Naive thymus-derived CD4-positive, alpha-beta T cell (primary cell): ENCODE measurements at places on chromosomes 6 and 20. TPM values are rescaled to one million over a fixed set of nuclear protein-coding genes. Genes with fewer than 3 reads are reported as not detected.

DNA sequence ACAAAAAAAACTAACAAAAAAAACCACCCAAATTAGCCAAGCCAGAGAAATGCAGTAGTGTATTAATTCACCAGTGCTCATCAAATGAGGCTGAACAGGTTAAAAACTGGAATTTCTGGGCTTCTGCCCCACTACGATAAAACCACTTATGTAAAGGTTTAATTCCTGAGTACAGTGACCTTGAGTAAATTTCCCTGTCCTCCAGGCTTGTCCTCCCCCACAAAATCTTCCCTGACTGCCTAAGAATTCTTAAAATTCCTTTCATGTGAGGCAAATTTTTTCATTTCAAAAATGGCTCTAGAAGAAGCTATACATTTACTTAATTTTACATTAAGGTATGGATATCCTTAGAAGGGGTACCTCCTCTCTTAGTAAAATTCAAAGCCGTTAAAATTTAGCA lies 80.1 kb upstream of the ID4 start:
- H3K27ac ChIP-seq = no peak overlapping the region
- DNase-seq = no peak
- H3K36me3 ChIP-seq = no peaks in the 10 kb centered on the region
- H3K4me3 ChIP-seq = no peak overlapping the region

- peaks cover 7% of the 10 kb centered on the region for H3K36me3 ChIP-seq
- no peaks in the 10 kb centered on the region for H3K27me3 ChIP-seq
- H3K4me1 ChIP-seq = peaks cover 7% of the 10 kb centered on the region
- no peak for DNase-seq
Measured at GRCh38 chr6:79042088-79042798, 35.8 kb downstream of the PHIP start.

- no peak overlapping the region for H3K27ac ChIP-seq
- H3K27me3 ChIP-seq = no peaks in the 10 kb centered on the region
- no peaks in the 10 kb centered on the region for H3K4me1 ChIP-seq
- DNase-seq = no peak
Measured at GRCh38 chr20:19431316-19431700, 218.9 kb downstream of the SLC24A3 start.

- H3K27ac ChIP-seq = no peak overlapping the region
- H3K4me1 ChIP-seq = peaks cover 12% of the 10 kb centered on the region
- no peak for DNase-seq
Measured at GRCh38 chr20:1491860-1492642, 831 bp upstream of the SIRPB2 start.

DNA sequence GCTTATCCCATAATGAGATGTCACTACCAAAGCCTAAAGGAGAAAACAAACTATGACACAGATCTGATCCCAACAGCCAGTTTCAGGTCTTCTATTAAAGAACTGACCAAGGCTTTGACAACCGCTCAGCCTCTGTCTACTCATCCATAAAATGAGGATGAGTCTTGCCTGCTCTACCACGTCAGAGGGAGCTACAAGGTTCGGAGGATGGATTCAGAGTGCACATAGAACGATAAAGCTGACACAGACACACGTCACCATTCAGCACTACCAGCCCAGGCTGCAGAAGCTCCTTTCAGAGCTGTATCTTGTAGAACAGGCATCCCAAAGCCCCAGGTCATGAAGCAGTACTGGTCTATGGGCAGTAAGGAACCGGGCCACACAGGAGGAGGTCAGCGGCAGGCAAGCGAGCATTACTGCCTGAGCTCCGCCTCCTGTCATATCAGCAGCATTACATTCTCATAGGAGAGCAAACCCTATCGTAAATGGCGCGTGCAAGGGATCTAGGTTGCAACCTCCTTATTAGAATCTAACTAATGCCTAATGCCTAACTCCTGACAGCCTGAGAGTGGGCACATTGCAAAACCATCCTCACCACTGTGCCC lies 25.1 kb downstream of the KIF16B start:
- H3K4me1 ChIP-seq = no peaks in the 10 kb centered on the region
- no peak overlapping the region for H3K4me3 ChIP-seq
- DNase-seq = no peak
- H3K27ac ChIP-seq = no peak overlapping the region

DNA sequence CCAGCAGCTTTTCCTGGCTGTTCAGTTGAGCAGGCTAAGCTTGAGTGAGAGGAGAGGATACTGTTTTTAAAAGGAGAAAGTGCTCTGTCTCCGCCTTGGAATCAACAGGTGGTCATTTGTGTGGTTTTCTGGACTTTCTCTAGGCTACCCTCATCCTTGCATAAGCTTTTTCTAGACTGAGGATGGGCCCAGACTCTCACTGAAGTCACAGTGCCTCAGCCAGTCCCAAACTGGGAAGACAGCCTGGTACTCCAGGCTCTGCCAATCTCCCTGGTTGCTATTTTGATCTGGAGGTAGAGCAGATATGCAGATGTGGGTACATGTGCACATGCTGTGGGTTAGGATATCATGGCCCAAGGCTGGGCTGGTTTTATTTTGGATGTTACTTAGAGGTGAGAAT lies 7.0 kb downstream of the SCUBE3 start:
- H3K27ac ChIP-seq = no peak overlapping the region
- H3K27me3 ChIP-seq = peaks cover 4% of the 10 kb centered on the region
- H3K36me3 ChIP-seq = no peaks in the 10 kb centered on the region
- no peak overlapping the region for H3K4me3 ChIP-seq
- no peak for DNase-seq

- H3K36me3 ChIP-seq = no peaks in the 10 kb centered on the region
- no peak overlapping the region for H3K4me3 ChIP-seq
- no peak for DNase-seq
- no peaks in the 10 kb centered on the region for H3K27me3 ChIP-seq
- H3K27ac ChIP-seq = no peak overlapping the region
Measured at GRCh38 chr6:47023573-47023972, 18.6 kb downstream of the ADGRF1 start.

DNA sequence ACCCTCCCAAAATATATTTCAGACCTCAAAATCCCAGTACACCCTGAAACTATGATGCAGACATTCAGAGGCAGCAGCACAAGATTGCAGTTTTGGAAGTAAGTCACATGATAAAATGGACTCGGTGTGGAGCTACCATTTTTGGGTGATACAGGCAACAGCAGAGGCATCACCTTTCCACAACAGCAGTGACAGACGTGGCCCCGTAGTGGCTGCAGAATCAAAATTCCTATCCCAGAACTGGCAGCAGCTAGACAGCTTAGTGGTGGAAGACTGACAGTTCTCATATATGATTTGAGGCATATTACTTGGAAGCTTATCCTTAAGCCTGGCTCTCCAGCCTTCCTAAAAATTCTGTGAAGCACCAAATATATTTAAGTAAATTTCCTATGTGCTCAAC lies 19.9 kb downstream of the PLN start:
- H3K4me3 ChIP-seq = no peak overlapping the region
- DNase-seq = no peak
- H3K27ac ChIP-seq = no peak overlapping the region
- no peaks in the 10 kb centered on the region for H3K27me3 ChIP-seq

DNA sequence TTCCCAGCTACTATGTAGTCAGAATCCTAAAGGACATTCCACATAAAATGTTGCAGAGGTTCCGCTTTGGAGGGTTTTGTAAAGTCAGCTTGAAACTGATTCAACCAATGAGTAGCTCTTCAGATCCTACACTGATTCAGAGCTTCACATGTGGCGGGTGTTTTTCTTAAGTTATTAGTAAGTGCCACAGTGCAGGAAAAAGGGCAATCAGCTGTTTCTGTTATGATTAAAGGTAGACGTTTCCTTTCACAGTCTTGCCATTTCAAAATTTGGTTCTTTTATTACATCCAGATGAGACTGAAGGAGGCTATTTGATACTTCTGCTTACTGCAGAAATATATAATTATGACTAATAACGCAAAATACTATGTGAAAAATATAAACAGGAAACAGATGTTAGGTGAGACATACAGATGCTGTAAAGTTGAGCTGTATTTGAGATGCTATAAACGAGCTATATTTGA lies 443.9 kb downstream of the CDKAL1 start:
- H3K27ac ChIP-seq = no peak overlapping the region
- no peak for DNase-seq
- no peaks in the 10 kb centered on the region for H3K27me3 ChIP-seq
- H3K36me3 ChIP-seq = no peaks in the 10 kb centered on the region

GRCh38 chr6:4274382-4275082 lies 139.2 kb upstream of the ECI2 start:
- no peak overlapping the region for H3K4me3 ChIP-seq
- DNase-seq = no peak
- no peak overlapping the region for H3K27ac ChIP-seq

DNA sequence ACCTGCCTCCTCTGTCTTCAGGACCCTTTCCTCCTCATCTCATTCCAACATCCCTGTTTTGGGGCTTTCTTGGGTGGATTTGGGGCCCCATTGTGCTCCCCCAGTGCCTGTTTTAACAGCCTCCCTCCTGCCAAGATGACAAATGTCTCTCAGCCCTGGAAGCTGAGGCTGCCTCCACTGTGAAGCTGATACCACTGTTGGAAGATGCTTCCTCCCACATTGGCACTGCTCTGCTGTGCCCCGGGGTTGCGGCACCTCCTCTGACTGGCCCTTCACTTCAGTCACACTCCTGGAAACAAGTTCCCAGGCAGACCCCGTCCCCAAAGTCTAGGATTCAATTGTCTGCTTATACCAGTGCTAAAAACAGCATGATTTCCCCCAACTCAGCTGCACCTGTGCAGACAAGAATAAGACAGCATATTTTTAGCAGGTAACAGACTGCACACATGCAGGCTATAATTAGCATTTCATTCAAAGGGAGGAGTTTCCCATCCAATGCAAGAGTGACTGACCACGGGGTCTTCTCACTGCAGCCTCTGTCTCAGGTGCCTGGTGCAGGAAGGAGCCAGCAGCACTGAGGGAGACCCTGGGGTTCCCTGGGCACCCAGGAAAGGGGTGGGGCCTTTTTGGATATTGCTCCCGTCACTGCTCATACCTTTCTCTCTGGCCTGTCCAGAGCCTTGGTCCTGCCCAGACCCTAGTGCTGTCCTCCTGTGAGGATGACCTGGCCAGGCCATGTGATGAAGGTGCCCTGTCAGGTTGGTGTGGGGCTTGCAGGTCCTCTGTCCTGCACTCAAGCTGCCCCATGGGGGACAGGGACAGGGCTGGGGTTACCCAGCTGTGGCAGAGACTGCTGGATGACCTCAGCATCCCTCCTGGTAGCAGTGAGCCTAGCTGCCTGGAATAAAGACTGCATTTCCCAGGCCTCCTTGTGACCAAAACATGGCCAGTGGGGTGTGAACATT lies 31.5 kb upstream of the SULF2 start:
- DNase-seq = no peak
- no peak overlapping the region for H3K27ac ChIP-seq

DNA sequence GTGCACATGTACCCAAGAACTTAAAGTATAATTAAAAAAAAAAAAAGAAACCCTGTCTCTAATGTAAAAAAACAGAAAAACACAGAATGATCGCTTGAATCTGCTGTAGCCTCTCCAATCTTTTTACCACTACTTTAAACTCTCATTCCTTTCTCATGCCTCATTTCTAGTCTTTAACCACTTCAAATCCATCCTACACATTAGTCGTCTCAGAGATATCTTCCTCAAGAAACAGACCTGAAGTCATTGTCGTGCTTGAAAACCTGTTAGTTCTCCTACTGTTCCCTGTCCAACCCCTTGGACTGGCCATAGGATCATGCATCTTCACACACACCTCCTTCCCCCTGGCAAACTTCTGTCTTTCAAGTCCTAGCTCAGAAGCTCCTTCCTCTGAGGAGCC lies 112.1 kb upstream of the BCLAF1 start:
- H3K36me3 ChIP-seq = no peaks in the 10 kb centered on the region
- no peak for DNase-seq
- H3K27ac ChIP-seq = no peak overlapping the region
- H3K4me1 ChIP-seq = no peaks in the 10 kb centered on the region
- H3K4me3 ChIP-seq = no peak overlapping the region
- H3K27me3 ChIP-seq = no peaks in the 10 kb centered on the region

DNA sequence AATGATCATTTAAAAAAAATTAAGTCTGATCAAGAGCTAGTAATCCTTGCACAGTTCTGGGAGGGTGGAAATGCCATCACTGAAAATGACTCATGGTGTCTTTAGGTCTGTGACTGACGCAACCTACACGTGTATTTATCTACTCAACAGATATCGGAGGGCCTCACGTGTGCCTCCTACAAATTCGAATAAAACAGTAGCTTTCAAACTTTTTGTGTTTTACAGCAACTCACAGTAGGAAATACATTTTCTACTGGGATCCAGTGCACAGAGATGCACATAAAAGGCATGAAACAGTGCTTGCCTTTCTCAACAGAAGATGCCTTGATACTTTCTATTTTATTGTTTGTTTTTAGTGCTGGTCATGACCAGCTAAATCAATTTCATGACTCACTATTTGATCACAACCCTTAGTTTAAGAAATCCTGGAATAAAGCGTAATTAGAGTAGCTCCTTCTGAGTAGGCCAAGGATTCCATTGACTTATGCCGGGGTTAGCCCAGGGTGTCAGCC lies 210.0 kb upstream of the SNX9 start:
- no peaks in the 10 kb centered on the region for H3K27me3 ChIP-seq
- no peak for DNase-seq
- no peak overlapping the region for H3K27ac ChIP-seq
- no peaks in the 10 kb centered on the region for H3K36me3 ChIP-seq
- no peaks in the 10 kb centered on the region for H3K4me1 ChIP-seq
- no peak overlapping the region for H3K4me3 ChIP-seq

- no peaks in the 10 kb centered on the region for H3K27me3 ChIP-seq
- no peaks in the 10 kb centered on the region for H3K36me3 ChIP-seq
- H3K4me1 ChIP-seq = no peaks in the 10 kb centered on the region
- no peak overlapping the region for H3K27ac ChIP-seq
- no peak for DNase-seq
- no peak overlapping the region for H3K4me3 ChIP-seq
Measured at GRCh38 chr6:11217360-11218101, 14.9 kb downstream of the NEDD9 start.

GRCh38 chr6:7997286-7997685 lies 66.9 kb downstream of the BLOC1S5 start:
- DNase-seq = no peak
- no peak overlapping the region for H3K4me3 ChIP-seq
- H3K27ac ChIP-seq = no peak overlapping the region
- H3K36me3 ChIP-seq = no peaks in the 10 kb centered on the region

DNA sequence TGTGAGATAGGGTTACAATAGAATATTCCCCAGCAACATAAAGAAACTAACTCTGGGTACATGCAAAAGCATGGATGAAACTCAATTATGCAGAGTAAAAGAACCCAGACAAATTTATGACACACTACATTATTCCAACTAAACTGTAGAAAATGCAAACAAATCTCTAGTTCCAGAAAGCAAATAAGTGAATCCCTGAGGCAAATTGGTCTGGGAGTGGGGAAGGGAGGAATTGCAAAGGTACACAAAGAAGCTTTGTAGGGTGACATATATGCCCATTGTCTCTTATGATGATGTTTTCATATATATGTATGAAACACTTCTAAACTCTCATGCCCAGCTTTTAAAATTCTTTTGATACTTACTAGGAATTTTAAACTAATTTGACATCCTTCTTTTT lies 266.0 kb downstream of the CDKAL1 start:
- no peaks in the 10 kb centered on the region for H3K27me3 ChIP-seq
- no peaks in the 10 kb centered on the region for H3K4me1 ChIP-seq
- H3K27ac ChIP-seq = no peak overlapping the region
- H3K4me3 ChIP-seq = no peak overlapping the region

- no peaks in the 10 kb centered on the region for H3K27me3 ChIP-seq
- no peak overlapping the region for H3K4me3 ChIP-seq
- no peaks in the 10 kb centered on the region for H3K36me3 ChIP-seq
- DNase-seq = no peak
Measured at GRCh38 chr20:38125157-38126056, 39.7 kb downstream of the TGM2 start.

TSHZ2 gene
- 84.5 TPM for total RNA-seq

NKX2-4 gene
- total RNA-seq = not detected

CDH4 gene
- 0.43 TPM for total RNA-seq

SCUBE3 gene
- total RNA-seq = not detected

DNMT3B gene
- total RNA-seq = 2.5 and 2.6 TPM in 2 replicates

ABT1 gene
- 37.5 TPM for total RNA-seq

HMGCLL1 gene
- total RNA-seq = not detected

RAET1L gene
- not detected in 2 replicates for total RNA-seq
